ENCODE measurements at places on chromosomes 12 and 14. TPM values are rescaled to one million over a fixed set of nuclear protein-coding genes. Genes with fewer than 3 reads are reported as not detected.

PLEKHG7 gene
- not detected for total RNA-seq

SLCO1B1 gene
- not detected for total RNA-seq

BEGAIN gene
- total RNA-seq: 0.70 TPM

NCAPD2 gene
- 201 TPM for total RNA-seq

KLRF1 gene
- 0.42 TPM for total RNA-seq

REP15 gene
- 0.42 TPM for total RNA-seq

ATP23 gene
- 21.3 TPM for total RNA-seq

POTEG gene
- total RNA-seq: not detected

C14orf39 gene
- total RNA-seq: not detected

POTEM gene
- not detected for total RNA-seq

CCND2 gene
- 592 TPM for total RNA-seq

CFAP54 gene
- 1.2 TPM for total RNA-seq

PGF gene
- not detected for total RNA-seq

TRHDE gene
- not detected for total RNA-seq

HRK gene
- total RNA-seq: not detected

PLCZ1 gene
- not detected for total RNA-seq

LHX5 gene
- not detected for total RNA-seq

SRRM4 gene
- not detected for total RNA-seq

OR4M1 gene
- total RNA-seq: not detected

MYH6 gene
- not detected for total RNA-seq

SMARCC2 gene
- 154 TPM for total RNA-seq

ZNF10 gene
- total RNA-seq: 8.5 TPM

C12orf50 gene
- 0.11 TPM for total RNA-seq

TAS2R50 gene
- total RNA-seq: 0.95 TPM
